Brain (organoid and tissue), 16 donors: ENCODE measurements at places on chromosomes 4 and X.

DNA sequence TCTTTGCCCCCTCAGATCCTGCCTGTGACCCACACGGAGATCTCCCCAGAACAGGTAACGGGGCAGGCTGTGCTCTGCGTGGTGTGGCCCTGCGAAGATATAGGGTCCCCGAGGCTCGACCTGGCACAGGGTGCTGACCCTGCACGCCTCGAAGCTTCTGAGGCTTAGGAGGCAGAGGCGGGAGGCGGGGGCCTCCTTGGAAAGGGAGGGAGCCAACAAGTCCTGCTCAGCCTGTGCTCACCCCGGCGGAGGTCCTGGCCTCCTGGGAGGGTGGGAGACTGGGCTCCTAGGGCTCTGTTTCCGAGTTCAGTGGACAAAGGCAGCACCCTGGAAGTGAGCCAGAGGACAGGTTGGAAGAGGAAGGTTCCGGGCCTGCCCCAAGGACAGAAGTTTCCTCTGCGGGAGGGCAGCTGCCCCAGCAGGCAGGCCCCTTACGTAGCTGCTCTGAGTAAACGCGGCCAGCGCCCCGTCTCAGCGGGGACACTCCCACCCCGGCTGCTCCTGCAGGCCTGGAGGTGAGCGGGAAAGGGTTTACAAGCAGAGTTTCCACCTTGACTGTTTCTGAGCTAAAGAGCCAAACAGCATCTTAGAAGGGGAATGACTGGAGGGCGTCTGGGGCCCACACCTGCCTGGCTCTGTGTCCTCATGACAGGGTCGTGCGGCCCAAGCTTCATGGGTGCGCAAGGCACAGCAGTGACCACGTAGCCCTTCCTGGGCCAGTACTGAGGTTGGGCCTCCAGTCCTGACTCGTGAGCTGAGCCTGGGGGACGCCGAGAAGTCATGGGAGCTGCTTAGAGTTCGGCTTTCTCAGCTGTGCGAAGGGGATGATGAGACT lies 16.1 kb downstream of the TMEM175 start:
- no peak for DNase-seq

DNA sequence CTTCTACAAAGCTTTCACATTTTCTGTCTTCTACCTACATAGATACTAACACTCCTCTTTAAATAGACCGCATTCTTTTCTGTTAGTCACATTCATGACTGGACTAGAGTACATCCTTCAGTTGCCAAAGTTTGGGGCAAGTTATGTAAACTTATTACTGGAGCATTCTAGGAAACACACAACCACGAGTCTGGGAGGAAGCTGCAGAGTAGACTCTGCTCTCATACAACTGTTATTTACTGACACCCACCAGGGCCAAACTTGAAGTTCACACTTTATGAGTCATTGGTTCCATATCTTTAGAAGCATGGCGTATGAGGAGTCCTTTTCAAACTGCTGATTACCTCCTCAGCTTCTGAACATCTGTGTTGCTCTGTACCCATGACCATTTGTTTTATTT lies 87.0 kb downstream of the RNF150 start:
- peak; percentile 43 for DNase-seq

DNA sequence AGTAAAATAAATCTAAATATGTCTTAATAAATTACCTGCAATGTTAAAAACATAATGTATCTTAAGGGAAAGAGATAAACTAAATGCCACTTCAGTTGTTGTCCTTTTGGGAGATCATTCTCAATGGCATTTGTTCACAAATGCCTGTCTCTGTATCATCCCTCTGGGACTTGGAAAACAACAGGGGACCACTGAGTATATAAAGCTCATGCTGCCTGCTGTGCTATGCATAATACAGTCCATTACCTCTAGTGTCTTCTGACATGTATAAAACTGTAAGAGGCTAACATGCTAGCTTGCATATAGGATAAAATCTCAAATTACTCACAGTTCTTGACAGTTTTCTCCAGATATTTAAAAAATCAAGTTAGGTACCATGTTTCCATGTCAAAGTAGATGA lies 503.9 kb downstream of the PDHA2 start:
- DNase-seq: no peak

DNA sequence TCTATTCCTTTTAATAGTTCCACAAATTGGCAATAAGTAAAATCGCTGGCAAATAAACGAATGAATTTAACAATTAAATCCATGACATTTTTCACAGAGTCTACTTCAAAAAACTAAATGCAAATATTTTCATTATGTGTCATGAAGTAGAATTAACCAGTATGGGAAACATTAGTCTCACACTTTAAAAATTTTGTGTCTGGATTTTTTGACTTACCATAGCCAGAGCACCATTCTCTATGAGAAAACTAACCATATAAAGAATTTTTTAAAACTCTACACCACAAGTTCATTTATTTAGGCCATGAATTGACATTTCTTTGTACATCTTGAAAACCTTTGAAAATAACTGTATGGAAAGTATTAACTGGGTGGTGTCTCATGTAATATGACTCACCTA lies 41.2 kb downstream of the PRDM5 start:
- no peak for DNase-seq

DNA sequence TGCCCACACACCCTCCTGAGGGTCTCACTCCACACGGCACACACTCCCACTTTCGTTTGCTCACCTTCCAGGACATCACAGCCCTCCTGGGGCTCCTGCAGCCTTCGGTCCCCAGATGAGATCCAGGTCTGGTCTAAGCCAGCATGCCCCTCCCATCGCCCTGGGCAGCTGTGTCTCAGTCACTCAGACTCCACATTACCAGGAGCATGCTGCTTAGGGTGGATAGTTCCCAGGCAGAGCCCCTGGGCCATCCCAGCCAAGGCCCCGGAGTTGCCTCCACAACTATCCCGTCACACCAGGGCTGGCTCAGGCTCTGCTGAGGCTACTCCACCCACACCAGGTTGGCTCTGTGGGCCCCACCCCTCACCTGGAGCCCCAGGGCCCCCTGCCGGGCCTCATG lies 50.4 kb upstream of the PSAPL1 start:
- DNase-seq: no peak

DNA sequence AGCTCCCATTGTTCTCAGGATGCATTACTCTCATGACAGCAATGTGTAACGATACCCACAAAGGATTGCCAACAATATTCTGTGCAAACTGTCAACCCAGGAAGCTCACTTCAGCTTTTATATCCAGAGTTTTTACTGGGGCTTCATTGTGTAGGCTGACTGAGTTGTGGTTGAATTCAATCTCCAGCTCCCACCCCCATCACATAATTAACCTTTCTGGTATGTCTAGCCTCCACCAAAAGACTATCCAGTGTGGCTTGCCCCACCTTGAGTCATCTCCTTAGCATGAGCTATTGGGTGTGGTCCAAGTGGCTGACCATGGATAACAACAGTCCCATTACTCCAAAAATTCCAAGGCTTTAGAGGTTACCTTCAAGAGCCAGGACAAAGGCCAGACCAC lies 17.7 kb upstream of the TAB3 start:
- no peak for DNase-seq

- DNase-seq: peak; percentile 7
These were observed 43.3 kb upstream of the CTAG2 start for GRCh38 chrX:154696676-154697045.

DNA sequence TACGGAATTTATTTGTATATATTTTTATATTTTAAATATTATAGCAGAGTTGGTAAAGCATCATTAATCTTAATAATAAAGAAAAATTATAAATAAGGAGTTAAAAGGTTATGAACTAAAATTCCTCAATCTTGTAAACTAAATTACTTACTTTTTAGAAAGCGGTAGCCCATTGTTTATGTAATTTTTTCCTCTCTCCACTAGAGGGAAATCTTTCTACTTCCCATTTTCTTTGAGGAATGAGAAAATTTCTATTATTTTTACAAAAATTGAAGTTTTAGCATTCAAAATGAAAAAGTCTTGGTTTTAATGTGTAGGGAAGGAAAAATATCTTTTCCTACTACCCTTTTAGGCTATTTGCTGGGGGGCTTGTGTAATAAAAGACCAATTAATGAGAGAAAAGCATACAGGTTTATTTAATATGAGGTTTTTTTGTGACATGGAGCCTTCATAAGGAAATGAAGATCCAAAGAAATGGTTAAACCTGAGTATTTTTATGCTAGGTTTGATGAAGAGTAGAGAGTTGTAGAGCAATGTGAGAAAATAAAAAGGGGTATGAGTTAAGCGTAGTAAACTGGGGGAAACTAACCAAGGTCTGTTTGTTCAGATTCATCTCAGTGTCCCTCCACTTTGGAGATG lies 68.7 kb upstream of the ADAD1 start:
- DNase-seq: peak; percentile 12
